ENCODE measurements at places on chromosomes 1 and 21.

DNA sequence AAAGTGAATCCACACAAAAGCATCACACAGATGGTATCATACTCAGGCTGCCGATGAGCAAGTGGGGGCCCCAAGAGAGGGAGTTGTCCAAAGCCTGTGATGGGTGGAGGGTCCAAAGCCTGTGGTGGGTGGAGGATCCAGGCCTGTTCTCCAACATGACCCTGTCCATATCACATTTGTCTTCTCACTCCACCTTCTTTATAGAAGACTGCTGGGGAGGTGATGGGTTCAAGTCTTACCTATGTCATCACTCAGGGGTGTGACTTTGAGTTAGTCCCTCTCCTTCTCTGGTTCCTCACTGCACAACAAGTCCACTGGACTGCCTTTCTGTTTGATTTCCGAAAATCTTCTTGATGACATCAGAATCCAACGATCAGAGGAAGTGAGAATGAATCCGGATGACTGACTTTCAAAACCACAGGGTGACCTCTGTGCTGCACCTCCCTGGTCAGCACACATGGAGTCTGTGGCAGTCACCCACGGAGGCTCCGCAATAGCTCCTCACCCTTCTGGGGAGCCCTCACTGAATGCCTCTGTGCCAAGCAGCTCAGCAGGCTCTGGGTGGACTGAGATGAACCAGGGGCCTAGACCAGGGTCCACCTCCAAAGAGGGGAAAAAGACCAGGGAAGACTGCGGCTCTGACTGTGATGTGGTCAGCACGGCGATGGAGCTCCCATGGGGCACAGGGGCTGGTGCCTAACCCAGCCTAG, 166.8 kb downstream of the HIVEP3 start:
- DNase-seq = no peak

DNA sequence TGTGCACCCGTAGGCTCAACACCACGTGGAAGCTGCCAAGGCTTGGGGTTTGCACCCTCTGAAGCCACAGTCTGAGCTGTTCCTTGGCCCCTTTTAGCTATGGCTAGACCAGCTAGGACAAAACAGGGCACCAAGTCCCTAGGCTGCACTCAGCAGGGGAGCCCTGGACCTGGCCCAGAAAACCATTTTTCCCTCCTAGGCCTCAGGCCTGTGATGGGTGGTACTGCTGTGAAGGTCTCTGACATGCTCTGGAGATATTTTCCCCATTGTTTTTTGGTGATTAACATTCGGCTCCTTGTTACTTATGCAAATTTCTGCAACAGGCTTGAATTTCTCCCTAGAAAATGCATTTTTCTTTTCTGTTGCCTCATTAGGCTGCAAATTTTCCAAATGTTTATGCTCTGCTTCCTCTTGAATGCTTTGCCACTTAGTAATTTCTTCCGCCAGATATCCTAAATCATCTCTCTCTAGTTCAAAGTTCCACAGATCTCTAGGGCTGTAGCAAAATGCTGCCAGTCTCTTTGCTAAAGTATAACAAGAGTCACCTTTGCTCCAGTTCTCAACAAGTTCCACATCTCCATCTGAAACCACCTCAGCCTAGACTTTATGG, 69.0 kb upstream of the KRTAP19-8 start:
- DNase-seq = no peak

- no peak for DNase-seq
Observed at GRCh38 chr1:63475761-63476160, 47.3 kb downstream of the ITGB3BP start.

DNA sequence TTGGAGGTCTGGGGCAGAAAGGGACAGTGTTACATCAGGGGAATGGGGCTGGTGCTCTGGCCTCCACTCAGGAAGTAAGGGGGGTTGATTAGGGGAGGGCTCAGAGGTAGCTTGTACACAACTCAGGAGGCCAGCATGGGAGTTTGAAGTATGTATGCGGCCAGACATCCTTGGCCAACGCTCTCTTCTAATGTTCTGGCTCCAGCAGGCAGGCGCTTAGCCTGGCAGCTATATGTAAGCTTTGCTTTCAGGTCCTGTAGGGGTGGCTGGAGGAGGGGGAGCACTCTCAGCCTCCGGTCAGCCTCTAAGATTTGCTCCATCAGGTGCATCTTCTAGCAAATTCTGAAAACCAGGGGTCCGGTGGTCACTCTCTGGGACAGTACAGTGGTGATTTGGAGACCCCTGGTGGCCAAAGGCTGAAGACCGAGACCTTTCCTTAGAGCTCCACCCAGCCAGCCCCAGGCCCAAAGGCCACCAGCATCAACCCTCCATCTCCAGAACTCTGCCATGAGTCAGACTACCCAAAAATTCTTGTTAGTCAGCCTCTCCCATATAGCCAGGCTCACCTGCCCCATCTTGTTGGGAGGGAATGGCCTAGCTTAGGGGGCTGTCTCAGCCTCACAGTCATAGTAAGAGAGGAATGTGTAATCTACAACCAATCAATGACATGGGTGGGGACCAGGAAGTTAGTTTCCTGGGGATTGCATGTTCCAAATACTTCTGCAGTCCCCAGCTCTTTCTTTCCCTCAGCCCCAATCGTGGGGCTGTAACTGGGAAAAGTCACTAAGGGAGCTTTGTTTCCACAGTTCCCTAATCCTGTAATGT, 9.7 kb upstream of the COL8A2 start:
- DNase-seq = no peak

DNA sequence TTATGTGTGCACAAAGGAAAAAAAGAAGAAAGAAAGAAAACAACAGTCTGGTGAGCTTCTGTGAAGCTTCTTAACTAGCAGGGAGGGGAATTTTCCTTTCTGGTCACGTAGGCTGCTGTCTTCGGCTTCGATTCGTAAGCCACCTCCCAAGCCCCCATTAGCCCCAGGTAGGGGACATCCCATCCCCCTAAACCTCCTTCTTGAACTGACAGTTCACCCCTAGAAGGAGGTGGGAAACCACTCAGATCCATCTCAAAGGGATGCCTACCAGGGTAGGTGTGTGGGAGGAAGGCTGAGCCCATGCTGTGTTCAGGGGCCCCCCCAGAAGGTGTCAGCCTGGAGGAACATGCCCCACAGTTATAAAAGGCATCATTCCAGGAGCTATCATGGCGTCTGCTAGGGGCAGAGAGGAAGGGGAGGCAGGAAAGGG, 25.8 kb downstream of the CD247 start:
- DNase-seq = no peak

- no peak for DNase-seq
Observed at GRCh38 chr1:77553568-77554291, 128.7 kb downstream of the ZZZ3 start.

DNA sequence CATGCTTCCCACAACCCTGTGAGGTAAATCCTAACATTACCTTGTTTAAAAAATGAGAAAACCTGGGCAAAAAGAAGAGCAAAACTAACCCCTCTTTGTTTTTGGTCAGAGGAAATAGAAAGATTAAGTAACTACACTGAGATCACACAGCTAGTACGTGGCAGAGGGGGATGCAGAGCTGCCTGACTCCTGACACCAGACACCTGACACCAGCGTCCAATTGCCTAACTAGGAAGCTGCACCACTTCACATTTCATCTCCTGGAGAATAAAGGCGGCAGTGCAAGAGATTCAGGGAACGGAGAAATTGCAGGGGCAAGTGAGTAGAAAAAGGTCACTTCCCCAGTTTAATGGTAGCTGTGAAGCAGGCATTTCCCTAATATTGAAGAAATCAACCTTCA, 229.3 kb upstream of the PTBP2 start:
- DNase-seq = no peak

- no peak for DNase-seq
Observed at GRCh38 chr1:234230414-234230862, 142.8 kb upstream of the COA6 start.

DNA sequence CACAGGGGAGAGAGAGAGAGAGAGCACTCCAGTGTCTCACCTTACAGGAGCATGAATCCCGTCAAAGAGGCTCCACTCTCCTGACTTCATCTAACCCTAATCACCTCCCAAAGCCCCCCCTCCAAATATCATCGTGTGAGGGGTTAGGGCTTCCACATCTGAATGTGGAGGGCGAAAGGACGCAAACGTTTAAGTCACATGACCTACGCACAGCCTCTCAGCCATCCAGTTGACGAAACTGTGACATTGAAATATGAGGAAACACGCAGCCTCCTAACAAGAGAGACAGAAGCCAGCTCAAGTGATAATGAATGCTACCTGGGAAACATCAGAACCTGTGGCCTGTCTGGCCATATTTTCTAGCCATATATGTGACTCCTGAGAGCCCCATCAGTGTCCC, 63.7 kb downstream of the MATN1 start:
- no peak for DNase-seq

DNA sequence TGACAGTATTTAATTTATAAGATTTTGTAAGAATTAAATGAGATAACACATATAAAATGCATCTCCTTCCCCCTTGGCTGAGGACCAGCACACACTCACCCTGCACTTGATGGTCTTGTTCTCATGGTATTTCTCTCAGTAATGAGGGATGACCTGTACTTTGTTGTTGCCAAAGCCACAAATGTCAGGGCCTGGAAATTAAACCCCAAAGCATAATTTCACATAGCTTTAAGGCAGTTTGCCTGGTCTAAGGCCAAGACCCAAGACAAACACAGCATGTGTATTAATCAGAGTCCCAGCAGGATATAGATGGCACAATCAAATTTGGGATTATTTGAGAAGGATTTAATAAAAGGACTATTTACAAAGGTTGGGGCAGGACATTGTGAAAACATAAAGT, 48.6 kb upstream of the EPS15 start:
- DNase-seq = no peak

Measured in stimulated activated CD8-positive, alpha-beta memory T cell treated with anti-CD3 and anti-CD28 coated beads, Interleukin-2, amount 100 ng/mL, for 1 hour (primary cell).